Adipocyte (in vitro differentiated cells): ENCODE measurements at places on chromosomes 2 and 18.

GRCh38 chr2:85758361-85759256 is 4.8 kb downstream of the ATOH8 start:
- DNase-seq: no peak

DNA sequence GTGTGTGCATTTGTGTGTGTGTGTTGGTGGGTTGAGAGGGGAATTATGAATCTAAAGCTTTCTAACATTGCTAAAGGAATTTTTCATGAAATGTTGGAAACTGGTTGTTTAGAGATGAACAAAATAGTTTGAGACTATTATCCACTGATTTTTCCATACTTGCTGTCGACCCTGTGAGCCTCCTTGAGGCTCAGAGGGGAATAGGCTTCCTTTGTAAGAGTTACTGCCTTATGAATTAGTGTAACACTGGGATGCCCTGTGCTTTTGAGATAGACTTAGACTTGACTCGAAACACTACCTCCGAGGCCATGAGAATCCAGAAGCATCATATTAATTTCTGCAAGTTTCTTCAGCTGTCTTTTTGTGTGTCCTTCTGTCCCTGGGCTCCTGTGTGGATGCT is 37.9 kb downstream of the AQP4 start:
- DNase-seq: no peak

- peak; percentile 78 for DNase-seq
Measured at GRCh38 chr2:234451852-234452625, 44.8 kb downstream of the ARL4C start.

DNA sequence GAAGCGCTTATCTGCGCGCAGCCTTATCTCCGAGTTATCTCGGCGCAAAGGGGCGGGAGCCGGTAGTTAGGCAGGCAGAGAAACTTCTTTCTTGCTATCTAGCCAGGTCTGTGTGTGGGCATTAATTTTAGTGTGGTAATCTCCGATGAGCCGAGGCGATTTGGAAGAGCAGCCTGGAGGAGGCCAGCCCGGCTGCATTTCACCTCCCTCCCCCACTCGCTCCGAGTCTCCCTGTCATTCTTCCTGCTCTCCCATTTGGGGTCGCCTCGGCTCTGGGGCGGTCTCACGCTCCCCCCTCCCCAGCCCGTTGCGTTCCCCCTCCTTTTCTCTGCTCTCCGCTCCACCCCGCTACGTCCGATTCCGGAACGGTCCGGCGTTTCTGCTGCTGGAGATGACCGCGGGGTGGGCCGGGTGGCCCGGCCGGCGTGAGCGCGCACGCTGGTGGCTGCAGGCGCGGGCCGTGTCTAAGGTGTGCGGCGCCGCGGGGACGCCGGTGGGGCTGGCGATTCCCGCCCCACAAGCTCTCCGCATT is 566 bp downstream of the GATA6 start:
- DNase-seq: no peak

GRCh38 chr2:52794581-52794980 is 973.0 kb upstream of the CHAC2 start:
- no peak for DNase-seq

DNA sequence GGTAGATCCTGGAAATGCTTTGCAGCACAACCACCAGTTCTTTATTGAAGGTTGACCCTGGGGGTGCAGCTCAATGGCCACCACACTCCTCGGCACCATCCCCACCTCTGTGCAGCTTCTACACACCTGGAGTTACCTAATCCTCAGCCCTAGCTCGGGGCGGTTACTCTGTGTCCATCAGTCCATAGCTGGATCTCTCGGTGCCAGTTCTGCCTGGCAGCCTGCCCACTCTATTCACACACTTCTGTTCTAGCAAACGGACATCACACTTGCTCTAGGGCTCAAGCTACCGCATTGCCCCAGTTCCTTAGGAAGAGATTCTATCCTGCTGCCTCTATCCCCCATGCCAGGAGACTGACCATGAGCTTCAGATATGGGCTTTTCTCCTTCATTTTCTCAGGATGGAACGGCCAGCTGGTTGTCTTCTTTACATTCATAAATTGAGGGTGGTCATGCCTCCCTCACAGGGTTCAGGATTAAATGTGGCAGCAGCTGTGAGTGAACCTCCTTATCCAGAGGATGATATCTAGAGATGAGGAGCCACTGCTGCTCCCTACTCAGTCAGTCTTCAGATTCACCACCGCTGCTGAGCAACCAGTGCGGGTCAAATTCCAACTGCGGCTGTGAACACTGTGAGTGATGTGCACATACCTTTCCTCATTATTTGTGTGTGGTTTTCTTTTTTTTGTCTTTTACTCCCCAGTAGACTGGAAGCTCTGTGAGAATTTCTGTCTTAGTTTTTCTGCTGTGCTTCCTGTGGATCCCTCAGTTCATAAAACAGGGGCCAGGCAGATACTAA is 66.9 kb upstream of the TRIB2 start:
- DNase-seq: no peak

DNA sequence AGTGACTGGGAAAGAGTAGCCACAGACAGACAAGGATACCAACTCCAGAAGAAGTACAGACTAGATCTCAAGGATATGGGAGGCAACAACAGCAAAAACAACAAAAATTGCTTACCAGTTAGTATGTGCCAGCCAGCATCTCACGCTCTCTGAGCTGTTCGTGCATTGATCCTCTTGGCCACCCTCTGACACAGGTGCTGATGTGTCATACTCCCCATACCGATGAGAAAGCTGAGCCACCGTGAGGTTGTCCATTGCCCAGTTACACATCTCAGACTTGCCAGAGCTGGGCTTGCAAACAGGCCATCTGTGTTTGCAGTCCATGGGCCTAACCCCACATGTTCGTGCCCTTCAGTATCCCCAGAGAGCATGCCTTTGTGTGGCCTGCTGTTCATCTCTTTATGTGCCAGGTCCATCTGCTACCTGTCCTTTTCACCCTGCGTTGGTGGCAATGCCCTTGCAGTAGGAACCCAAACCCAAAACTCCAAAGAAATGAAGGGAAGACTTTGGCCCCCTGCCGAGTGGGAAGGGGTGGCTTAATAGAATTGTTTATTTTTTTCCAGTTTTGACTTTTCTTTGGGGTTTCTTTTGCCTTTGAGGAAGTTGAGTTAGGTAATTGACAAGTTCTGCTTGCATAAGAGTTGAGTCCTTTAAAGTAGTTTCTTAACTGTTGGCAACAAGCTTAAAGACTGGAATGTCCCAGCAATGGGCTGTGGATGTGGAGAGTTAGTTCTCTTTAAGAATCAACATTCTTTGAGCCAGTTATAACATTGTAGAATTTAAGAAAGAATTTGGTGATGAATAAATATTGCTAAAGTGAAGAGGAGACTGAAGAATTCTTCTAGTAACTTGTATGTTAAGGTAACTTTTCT is 46.7 kb downstream of the LYPD6B start:
- peak; percentile 85 for DNase-seq

GRCh38 chr2:152421521-152422370 is 86.8 kb downstream of the FMNL2 start:
- DNase-seq: peak; percentile 93

GRCh38 chr18:493986-494983 is 6.2 kb downstream of the COLEC12 start:
- DNase-seq: no peak

DNA sequence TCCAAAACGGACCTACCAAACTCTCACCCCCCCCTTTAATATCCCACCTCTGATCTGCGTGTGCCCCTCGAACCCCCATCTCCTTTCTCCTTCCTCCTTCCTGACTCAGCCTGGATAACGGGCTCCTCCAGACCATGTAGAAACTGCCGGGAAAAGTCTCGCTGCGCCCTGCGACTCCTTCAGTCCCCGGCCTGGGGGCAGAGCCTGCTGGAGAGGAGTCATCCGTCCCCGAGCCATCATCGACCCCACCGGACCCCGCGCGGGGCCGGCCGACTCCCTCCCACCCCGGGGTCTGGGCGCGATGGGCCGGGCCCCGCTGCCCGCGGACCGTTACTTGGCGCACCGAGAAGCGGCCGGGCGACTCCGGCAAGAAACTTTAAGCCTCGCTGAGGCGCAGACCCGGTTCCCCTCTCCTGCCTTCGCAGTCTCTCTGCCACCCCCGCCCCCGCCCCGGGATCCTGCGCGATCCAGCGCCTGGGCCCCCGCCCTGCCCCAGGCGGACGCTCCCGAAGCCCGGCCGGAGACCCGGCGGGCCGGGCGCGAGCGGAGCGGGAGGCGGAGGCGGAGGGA is 3.4 kb downstream of the ZEB2 start:
- DNase-seq: peak; percentile 79

GRCh38 chr2:203550266-203550665 is 15.2 kb upstream of the RAPH1 start:
- no peak for DNase-seq

- DNase-seq: no peak
Measured at GRCh38 chr2:66173645-66174044, 261.3 kb upstream of the MEIS1 start.

GRCh38 chr2:24402242-24403097 is 42.1 kb upstream of the ITSN2 start:
- no peak for DNase-seq

DNA sequence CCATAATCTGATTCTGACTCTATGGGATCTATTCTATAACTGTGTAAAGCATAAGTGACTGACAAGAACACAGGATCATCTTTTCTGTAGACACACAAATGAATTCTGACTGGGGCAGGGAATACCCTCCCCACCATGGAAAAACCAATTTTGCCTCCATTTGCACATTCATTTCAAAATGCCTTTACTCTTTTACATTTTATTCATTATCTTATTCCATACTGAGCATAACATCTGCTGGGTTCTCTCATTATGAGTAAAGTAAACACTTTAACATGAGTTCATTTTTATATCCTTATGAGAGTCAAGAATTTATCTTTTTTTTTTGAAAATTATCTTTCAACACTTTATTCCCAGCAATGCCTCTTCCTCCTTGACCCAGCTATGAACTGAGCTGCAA is 163.5 kb downstream of the RNF152 start:
- DNase-seq: no peak

- peak; percentile 6 for DNase-seq
Measured at GRCh38 chr2:185384822-185385560, 353.6 kb upstream of the FSIP2 start.

DNA sequence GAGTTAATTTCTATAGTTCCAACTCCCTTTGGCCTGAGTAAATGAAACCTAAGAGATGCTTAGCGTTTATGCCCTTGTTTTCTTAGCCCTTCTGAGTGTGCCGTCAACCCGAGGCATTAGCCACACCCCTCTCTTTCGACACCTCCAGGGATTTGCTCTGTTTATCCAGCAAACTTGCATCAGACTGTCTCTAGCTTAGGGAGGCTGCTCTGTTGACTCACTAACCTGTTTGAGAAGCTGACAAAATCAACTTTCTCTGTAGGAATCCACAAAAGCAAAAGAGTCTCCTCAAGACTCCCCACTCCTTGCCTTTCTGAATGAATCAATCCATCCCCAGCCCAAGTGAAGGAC is 317.6 kb downstream of the TNS1 start:
- DNase-seq: peak; percentile 98
